ENCODE measurements at places on chromosomes 12 and 14.

GRCh38 chr14:61396694-61397093 is 75.3 kb downstream of the PRKCH start:
- DNase-seq = no peak

GRCh38 chr14:102058146-102058545 is 28.7 kb downstream of the HSP90AA1 start:
- DNase-seq = no peak

DNA sequence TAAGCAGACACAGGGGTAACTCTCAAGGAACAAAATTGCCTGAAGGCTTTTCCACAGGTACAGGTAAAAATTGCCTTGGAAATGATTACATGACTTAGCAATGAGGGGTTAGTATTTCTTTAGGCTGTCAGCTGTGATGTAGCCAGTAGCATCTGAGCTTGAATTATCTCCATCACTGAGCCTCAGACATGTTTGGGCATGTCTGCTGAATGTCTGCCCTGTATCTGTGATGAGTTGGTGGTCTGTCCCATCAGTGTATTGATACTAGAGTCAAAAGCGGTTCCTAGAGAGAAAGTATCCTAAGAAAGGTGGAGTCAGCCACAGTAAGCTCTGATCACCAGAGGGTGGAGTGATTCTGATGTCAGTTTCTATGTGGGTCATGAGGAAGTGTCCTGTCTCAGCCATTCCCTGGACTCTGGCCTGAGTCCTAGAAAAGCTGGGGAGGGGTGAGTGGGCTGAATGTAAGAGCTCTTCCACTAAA is 16.3 kb downstream of the AKAP6 start:
- DNase-seq = no peak

DNA sequence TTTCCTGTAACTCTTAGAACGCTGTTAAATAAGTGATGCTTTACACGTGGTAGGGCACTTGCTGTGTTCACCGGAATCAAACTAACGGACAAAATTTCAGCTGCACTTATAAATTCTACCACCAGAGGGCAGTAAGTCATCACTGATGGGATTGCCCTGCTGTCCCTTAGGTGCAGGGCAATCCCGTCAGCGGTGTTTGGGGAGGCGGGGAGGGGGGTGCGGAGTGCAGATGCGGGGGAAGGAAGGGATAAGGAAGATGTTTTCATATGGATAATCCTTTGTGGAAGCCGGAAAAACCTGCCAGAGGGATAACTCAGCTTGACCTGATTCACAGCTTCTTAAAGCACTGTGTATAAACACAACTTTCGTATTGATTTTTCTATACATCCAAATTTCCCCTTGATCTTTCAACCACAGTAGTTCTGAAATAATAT is 21.7 kb upstream of the SLC10A1 start:
- peak; percentile 4 for DNase-seq

DNA sequence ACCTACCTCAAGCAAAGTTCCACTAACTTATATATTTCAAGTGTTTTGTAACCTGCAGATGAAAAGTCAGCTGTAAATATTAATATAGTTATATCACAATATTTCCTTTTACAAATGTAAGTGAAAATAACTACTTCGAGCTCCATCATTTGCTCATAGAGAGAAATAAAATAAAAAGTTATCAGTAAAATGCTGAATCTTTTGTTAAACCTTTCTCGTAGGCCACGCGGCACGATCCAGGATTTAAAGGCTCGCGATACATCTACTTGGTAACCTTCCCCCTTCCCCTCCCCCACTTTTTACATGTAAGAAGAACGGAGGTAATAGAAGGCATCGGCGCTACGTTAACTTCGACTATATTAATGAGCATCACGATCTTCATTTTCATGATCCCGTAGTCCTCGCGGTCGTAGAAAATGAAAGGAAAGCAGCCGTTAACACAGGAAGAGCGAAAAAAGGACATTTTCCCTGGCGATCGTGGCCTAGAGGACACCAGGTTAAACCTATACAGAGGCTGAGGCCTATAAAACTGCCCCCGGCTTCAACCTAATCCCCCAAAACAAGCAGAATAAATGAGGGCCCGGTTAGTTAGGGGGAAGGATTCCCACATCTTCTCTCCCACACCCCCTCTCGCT is 508 bp downstream of the HNRNPC start:
- DNase-seq = no peak

DNA sequence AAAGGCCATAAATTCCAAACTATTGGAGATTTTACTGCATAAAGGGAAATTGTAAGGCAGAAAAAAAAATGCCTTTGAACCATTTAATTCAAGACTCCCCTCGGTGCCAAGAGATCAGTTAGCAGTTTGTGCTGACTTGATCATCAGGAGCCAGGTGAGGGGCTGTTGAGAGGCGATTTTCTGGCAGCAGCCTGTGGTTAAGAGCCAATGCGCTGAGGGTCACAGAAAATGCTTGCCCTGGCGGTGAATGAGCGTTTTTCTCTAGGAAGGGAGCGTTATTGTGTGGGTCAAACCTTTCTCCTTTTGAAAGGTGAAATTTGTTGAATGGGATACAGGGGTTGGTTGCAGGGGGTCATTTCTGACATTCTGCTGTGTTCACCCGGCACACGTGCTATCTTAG is 4.7 kb downstream of the SRRM4 start:
- DNase-seq = no peak

DNA sequence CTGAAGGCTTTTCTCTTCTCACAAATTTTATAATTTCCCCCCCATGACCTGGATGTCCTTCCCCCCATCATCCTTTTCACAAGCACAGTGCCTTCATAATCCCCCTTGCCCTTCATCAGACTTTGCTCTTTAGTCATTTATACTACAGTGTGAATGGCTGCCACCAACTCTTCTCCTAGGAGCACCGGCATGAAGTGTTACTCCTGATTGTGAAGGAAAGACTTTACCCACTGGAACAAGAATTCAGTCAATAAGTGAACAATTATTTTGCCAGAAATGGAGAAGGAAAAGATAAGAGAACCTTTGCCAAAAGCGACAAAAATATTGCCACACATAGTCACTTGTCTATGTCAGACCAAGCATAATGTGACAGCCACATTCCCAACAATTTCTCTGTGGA is 5.0 kb downstream of the SERPINA9 start:
- DNase-seq = no peak

- peak; percentile 43 for DNase-seq
These were observed 165.1 kb downstream of the MON2 start for GRCh38 chr12:62631471-62632410.

DNA sequence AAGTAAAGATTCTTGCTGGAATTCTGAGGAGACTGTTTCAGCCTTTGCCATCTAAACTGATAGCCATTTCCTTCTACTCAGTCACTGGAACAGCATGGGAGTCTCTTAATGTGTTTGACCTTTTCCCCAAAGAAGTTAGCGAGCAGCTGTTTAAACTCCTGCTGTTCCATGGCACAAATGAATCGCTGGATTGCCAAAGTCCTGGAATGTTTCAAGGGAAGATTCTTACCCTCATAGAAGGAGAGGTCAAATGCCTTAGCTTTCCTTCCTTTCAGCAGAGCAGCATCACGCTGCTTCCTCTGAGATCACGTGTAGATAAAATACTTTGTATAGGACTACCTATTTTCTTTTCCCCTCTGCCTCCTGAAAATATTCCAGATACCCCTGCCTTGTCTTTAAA is 10.5 kb upstream of the NR2C1 start:
- no peak for DNase-seq

DNA sequence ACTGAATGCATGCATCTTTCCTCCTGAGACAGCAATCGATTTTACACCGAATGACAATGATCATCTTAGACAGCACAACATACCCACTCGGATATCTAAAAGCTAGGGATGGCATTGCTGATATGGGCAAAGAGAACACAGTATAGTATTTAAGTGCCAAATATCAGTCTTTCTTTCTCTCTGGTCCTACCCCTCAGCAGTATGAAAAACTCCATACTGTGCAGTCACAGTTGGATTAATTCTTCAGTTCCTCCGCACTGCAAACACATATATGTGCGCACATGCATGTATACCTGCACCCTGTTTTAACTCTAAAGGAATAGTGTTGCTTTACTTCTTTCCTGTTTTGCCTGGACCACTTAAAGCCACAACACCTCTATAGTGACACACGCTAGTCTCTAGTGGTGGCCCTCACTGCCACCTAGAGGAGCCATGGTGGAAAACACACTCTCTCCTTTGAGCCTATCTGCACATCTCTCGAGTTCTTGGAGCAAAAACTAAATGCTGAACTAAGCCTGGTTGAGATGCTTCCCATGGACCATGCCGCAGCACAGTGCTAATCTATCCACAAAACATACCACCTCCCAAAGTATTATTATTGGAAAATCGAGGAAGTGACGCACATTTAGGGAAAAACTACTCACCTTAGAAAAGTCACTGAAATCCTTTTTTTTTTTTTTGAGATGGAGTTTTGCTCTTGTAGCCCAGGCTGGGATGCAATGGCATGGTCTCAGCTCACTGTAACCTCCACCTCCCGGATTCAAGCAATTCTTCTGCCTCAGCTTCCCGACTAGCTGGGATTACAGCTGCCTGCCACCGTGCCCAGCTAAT is 11.9 kb downstream of the TMEM52B start:
- peak; percentile 41 for DNase-seq

DNA sequence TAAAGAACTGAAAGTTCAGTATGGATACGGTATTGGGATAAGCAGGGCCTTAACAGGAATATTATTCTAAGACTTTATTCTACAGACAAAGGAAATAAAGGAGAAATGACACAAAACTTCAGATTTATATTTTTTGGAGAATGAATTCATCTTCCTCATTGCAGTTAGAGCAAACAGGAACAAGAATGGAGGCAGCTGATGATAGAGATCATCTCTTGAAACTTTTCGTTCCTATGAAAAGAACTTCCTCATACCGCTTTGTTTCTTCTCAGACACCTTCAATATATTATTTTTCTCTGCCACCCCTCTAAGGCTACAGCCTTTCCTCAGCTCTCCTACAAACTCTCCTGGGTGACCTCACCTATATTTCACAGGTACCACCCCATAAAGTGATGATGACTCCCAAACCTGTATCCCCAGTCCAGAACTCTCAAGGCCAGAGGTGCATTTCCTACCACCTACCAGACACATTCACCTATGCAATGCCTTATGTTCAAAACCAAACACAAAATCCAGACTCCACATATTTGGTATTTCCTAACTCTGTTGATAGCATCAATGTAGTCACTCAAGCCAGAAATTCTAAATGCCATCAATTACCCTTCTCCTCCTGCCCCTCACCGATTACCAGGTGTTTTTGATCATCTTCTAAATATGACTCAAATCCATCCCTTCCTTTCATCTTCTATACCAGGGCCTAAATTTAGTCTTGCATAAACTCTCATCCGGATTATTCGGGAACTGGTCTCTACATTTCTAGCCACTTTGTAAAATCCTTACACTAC is 7.4 kb downstream of the MAP4K5 start:
- DNase-seq = no peak

DNA sequence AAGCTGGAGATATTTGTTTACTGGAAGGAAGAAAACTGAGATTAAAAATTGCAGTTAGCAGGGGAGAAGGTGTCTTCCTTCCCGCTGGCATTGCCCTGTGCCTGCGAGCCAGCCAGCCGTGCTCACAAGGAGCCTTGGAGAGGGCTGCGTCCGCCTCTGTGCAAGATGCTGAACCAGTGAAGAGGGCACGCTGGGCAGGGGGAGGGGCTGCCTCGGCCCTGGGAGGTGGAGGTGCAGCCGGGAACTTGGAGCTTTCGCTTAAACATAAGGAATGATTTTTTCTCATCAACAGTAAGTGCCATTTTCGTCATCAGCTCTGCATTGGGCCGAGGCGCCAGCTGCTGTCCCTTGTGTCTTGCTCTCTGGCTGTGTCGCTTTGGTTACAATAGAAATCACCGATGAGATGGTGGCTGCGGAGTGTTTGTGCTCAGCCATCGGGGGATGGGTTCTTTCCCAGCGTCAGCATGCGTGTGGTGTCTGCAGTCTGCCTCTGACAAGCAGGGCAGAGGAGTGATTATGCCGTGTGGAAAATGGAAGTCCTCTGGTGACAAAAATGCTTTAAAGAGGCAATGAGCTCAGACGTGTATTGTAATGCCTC is 97.3 kb downstream of the ESR2 start:
- DNase-seq = peak; percentile 66

All from nucleus accumbens (tissue), 56 donors.